ENCODE measurements at places on chromosomes 2 and 18. TPM values are rescaled to one million over a fixed set of nuclear protein-coding genes. Genes with fewer than 3 reads are reported as not detected.

FBXO15 gene
- 0.40 TPM for total RNA-seq

SP3 gene
- total RNA-seq: 51.5 TPM

KYNU gene
- total RNA-seq: 0.58 TPM

PRSS56 gene
- 0.12 TPM for total RNA-seq

- DNase-seq: no peak
Observed at GRCh38 chr2:39881494-39881893, 102.4 kb upstream of the THUMPD2 start.

DNA sequence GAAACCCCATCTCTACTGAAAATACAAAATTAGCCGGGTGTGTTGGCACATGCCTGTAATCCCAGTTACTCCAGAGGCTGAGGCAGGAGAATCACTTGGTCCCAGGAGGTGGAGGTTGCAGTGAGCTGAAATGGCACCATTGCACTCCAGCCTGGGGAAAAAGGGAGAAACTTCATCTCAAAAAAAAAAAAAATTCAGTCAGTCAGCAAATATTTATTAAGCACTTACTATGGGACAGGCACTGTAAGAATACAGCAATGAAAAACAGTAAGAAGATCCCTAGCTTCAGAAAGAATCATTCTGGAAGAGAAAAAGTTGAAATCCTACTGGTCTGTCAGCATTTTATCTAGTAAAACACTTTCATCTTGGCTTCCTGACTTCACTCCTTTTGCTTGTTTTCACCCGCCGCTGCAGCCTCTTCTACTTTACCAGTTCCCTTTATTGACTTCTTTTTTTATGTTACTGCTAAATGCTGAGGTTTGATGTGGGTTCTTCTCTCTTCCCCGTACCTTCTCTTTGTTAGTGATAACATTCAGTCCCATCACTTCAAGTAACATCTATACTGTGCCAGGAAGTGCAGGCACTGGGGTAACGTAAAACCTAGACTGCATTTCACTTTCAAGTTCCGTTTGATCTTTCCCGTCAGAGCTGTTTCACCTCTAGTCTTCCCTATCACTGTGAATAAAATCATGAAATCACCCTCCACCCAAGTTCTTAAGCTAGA is 10.8 kb upstream of the TAF4B start:
- no peak for DNase-seq

DNA sequence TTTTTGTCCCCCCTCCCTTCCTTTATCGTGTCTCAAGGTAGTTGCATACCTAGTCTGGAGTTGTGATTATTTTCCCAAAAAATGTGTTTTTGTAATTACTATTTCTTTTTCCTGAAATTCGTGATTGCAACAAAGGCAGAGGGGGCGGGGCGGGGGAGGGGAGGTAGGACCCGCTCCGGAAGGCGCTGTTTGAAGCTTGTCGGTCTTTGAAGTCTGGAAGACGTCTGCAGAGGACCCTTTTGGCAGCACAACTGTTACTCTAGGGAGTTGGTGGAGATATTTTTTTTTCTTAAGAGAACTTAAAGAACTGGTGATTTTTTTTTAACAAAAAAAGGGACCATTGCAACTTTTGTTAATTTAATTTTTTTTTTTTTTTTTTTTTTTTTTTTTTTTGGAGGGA is 2.1 kb downstream of the SOX11 start:
- DNase-seq: no peak

DNA sequence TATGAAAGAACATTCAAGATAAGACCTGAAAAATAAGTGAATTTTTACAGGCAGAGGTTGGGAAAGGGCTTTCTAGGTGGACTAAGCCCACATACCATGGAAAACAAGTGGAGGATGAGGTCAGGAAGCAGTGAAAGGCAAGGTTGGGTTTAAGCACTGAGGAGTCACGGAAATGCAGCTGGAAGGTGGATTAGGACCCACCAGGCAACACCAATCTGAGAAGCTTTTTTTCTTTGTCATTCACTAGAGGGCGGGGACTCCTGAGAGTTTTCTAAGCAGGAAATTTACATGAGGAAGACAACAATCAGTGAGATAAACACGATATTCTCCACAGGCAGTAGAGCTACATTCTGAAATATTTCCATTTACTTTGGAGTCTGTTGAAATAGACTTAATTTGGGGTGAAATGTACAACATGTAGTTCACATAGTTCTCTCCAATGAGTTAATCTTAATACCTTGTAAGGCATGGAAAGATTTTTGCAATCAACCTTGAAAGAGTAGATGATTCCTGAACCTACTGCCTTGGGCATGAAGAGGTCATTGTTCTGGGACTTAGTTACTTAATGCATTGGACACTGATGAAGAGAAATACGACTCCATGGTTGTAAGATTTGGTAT is 40.7 kb downstream of the VIT start:
- no peak for DNase-seq

GRCh38 chr18:11909591-11910026 is 1.5 kb upstream of the MPPE1 start:
- no peak for DNase-seq

DNA sequence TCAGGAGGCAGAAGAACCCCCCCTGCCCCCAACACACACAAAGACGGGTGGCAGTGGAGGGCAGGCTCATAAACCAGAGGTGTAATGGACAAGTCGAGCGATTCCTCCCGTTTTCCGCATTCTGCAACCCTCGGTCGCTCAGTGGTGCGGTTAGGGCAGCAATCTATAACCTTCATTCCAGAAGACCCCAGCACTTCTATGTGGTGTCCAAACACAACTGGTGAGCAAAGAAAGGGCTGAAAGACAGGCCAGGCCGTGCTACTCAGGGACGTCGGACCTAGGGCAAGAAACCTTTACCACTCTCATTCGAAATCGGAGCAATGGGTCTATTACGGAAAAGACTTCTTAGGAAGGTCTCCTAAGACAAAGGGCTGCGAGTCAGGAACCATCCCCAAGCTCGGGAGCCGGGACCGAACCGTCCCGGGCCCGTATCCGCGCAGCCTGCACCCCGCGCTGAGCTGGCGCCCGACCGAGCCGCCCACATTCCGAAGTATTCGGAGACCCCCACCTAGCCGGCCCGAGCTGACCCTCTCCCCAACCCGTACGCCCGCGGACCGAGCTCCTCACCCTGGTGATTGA is 568 bp downstream of the ARL5A start:
- peak; percentile 28 for DNase-seq

DNA sequence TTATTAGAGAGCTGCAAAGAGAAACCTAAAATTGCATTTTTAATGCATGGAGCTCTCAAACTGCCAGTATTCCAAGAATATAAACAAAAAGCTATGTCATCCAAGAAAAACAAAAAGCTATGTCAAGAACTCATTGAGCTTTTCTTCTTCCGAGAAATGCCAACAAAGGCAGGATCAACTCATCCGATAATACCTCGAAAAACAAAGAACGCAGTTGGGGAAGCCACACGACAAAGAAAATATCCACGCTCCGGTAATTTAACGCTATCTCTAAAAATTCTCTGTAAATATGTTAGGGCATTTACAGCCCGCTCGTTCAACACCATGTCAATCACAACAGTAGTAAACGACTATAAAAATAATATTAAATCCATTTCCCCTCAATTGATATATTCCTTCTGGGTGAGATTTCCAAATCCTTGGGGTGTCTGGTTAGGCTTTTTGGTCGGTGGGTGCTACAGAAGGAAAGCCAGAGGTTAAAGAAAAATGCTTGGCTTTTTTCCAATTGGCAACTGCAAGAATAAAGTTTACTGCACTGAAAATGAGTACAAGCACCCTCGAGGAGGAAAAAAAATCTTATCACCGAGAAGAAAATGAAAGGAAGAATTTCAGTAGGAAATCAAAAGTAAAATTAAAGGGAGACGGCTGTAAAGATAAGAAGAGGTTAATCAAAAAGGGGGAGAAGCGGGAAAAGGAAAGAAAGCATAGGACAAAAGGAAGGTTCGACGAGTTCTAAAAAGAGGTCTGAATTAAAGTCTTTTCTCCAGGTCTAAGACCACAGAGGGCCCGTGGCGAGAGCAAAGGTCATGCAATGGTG is 856 bp downstream of the TIA1 start:
- DNase-seq: no peak

- no peak for DNase-seq
Observed at GRCh38 chr2:30106543-30106942, 40.3 kb upstream of the YPEL5 start.

DNA sequence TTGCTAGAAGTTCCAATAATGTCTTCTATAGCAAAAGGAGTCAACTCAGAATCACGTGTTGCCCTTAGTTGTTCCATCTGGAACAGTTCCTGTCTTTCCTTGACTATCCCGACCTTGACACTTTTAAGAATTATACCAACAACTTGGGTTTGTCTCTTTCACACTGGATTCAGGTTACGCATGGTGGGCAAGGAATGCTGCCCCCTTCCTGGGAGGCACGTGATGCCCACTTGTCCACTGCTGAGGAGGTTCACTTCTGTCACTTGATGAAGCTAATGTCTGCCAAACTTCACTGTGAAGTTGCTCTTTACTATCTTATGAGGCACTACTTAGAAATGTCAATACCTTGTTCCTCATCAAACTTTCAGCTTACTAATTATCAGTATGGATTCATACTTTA is 5.3 kb downstream of the COX5B start:
- DNase-seq: no peak

DNA sequence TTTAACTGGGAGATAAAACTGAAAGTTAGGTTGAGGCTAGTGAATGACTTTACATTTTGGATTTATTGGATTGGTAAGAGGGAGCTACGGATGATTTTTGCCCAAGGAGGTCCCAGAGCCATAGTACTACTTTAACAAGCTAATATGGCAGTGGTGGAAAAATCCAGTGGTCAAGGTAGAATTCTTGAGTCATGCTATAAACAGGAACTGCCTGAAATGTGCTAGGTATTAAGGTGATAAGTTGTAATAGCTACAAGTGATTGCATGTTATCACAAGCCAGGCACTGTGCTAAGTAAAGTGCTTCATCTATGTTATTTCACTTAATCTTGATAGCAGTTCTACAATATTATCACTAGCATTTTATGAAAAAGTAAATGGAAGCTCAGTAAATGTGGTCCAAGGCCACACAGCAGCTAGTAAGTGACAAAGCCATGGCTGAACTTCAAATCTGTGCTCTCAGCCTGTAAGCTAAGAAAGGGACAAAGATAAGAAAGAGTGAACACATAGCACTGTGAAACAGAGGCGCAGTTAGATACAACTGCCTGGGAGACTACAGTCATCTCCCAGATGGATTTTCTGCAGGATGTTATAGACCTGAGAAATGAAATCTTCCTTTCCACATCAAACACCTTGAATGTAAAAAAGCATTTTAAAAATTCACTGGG is 469.6 kb downstream of the TGIF1 start:
- no peak for DNase-seq

DNA sequence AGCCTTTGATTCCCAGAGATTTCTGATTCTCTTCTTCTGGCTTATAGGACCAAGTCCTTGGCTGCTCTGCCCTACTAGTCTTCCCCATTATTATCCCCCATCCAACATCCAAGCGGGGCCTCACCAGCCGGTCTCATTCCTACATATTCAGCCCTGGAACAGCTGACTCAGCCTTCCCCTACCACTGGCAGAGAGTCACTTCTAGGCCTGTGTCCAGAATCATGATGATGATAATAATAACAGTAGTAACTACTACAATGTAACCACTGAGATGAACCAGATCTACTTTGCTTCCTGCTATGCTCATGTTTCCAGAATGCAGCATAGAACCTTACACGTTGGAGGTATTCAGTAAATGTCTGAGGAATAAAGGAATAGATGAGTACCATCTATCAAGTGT is 295.2 kb downstream of the SRBD1 start:
- DNase-seq: no peak

GRCh38 chr2:41621095-41621494 is 426.7 kb upstream of the PKDCC start:
- no peak for DNase-seq
